Ovary (tissue), 10 donors: ENCODE measurements at places on chromosomes 5 and 9. TPM values are rescaled to one million over a fixed set of nuclear protein-coding genes. Genes with fewer than 3 reads are reported as not detected.

SPATA9 gene
- 1.3 TPM for total RNA-seq

SGCD gene
- total RNA-seq = 12.9 TPM

ANKRD18B gene
- total RNA-seq = 0.56 TPM

NR5A1 gene
- total RNA-seq = 65.0 TPM

RNF180 gene
- 26.9 TPM for total RNA-seq

MIGA2 gene
- 27.3 TPM for total RNA-seq

LCN9 gene
- total RNA-seq = not detected

CAMK2A gene
- total RNA-seq = 0.12 TPM

FAM221B gene
- not detected for total RNA-seq

BARHL1 gene
- not detected for total RNA-seq

SLC6A7 gene
- not detected for total RNA-seq

TPRN gene
- total RNA-seq = 14.1 TPM

THBS4 gene
- 1.9 TPM for total RNA-seq

LCP2 gene
- 6.4 TPM for total RNA-seq

PCDHAC2 gene
- 0.72 TPM for total RNA-seq

CDX1 gene
- 0.66 TPM for total RNA-seq

CDKN2B gene
- total RNA-seq = 1.7 TPM

CTNNAL1 gene
- 82.4 TPM for total RNA-seq

FBP1 gene
- 0.30 TPM for total RNA-seq

F12 gene
- not detected for total RNA-seq

GTF3C5 gene
- 50.4 TPM for total RNA-seq

THG1L gene
- 12.1 TPM for total RNA-seq

SLC4A9 gene
- not detected for total RNA-seq

GPR150 gene
- not detected for total RNA-seq

EGFLAM gene
- 17.1 TPM for total RNA-seq

PCDH1 gene
- 13.6 TPM for total RNA-seq

LRSAM1 gene
- 17.4 TPM for total RNA-seq

SH3TC2 gene
- total RNA-seq = 0.18 TPM

TPD52L3 gene
- not detected for total RNA-seq

RECK gene
- 13.3 TPM for total RNA-seq

SLC34A1 gene
- total RNA-seq = not detected

KIF3A gene
- 12.4 TPM for total RNA-seq

MEIKIN gene
- not detected for total RNA-seq

OR1Q1 gene
- not detected for total RNA-seq

ECSCR gene
- total RNA-seq = 7.2 TPM

PAPPA gene
- total RNA-seq = 3.7 TPM

ECM2 gene
- 35.0 TPM for total RNA-seq

FCN2 gene
- 0.25 TPM for total RNA-seq

MATR3 gene
- total RNA-seq = 204 TPM

GARNL3 gene
- total RNA-seq = 15.6 TPM

SHROOM1 gene
- total RNA-seq = 8.5 TPM

C1QTNF2 gene
- 1.4 TPM for total RNA-seq

TNFSF15 gene
- total RNA-seq = 0.26 TPM

HACD4 gene
- 3.6 TPM for total RNA-seq

PCDHA9 gene
- 0.53 TPM for total RNA-seq

SPINK6 gene
- total RNA-seq = not detected

RGS7BP gene
- total RNA-seq = 5.2 TPM

PCDHGA1 gene
- 0.72 TPM for total RNA-seq

SVEP1 gene
- total RNA-seq = 8.2 TPM

NPR2 gene
- total RNA-seq = 29.7 TPM

NOTCH1 gene
- 27.2 TPM for total RNA-seq

C1QTNF3 gene
- total RNA-seq = 3.8 TPM

SHOC1 gene
- not detected for total RNA-seq

TLX3 gene
- total RNA-seq = not detected

C7 gene
- 1,627 TPM for total RNA-seq

RBM22 gene
- 49.9 TPM for total RNA-seq

LCN15 gene
- not detected for total RNA-seq

DNAI1 gene
- total RNA-seq = not detected

ADAMTS6 gene
- total RNA-seq = 0.96 TPM
